ENCODE measurements at places on chromosomes 7 and 10.

- DNase-seq = no peak
Measured at GRCh38 chr10:76306856-76307255, 875.4 kb downstream of the LRMDA start.

DNA sequence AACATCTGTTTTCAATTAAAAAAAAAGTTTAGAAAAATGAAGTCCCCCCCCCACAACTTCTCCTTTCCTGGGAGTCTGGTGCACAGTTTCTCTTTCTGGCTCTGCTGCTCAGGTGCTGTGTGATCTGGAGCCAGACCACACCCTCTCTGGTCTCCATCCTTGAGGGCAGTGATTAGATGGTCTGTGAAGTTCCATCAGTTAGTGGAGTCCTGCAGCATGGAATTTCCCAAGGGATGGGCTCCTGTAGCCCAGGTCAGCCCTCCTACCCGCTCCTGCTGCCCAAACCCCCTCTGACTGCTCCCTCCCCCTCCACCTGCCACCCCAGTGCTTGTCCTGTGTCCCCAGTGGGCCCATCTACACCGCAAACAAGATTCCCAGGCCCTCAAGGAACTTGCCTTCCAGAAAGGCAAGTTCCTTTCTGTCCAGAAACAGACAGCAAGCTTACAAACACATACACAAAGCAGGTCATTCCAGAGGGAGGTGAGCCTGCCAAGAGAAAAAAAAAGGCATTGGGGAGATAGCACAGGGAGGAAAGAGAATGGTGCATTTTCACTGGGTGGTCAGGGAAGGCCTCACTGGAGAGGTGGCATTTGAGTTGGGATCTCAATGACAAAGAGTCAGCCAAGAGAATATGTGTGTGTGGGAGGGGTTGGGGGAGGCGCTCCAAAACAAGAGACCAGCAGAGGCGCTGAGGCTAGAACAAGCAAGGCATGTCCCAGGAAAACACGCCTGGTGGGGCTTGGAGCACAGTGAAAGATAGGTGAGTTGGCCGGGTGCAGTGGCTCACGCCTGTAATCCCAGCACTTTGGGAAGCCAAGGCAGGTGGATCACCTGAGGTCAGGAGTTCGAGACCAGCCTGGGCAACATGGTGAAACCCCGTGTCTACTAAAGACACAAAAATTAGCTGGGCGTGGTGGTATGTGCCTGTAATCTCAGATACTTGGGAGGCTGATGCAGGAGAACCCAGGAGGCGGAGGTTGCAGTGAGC is 49.5 kb upstream of the SLC29A3 start:
- DNase-seq = no peak

DNA sequence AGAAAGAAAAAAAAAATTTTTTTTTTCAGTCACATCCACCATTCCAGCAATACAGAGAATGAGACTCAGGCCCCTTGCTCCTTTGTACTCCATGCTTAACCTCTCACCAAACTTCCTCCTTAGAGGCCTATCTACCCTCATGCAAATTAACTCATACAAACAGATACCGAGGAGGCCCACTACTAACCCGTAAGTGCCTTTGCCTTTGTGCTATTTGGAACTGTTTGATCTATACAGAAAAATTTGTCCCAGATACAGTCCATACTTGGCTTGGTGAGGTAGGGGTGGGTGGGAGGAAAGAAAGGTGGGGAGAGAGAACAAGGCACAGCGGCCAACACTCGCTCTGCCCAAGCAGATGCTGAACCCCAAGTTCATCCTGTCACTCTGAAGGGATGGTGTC is 87.8 kb upstream of the DUSP5 start:
- DNase-seq = no peak

- DNase-seq = no peak
Measured at GRCh38 chr10:6401558-6402348, 178.3 kb downstream of the PRKCQ start.

DNA sequence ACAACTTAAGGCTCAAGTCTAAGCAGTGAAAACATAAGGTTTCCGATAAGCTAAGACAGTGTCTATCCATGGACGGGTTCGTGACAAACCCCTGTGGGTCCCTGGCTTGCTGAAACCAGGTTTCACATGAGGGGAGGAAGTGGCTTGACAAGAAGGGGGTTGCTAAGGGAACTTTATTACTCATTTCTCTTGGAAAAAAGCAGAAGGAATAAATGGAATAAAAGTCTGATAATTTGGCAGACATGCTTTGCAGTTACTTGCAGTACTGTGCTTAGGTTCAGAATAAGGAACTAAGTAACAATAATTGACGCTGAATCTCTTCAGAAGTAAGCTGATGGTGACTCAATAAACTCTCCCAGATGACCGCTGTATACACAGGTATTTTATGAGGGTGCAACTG is 34.7 kb downstream of the RBM17 start:
- DNase-seq = no peak

- no peak for DNase-seq
Measured at GRCh38 chr10:96272316-96273280, 1.2 kb upstream of the BLNK start.

DNA sequence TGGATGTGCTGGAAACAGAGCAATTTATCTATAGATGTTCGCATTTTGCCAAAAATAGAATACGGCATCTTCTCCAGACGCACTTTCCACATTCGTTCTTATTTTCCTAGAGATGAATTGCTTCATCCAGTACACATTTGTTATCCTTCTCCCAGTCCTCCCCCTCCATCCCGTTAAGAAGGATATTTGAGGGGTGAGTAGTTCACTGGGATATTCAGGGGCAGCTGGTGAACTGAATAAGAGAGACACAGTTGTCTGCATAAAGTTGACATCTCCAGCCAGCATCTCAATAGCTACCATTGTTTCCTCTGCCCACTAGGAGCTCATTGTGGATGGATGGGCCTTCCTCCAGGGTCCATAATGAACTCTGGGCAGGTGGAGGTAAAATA is 456.8 kb upstream of the NRP1 start:
- DNase-seq = no peak

GRCh38 chr7:69395061-69395714 is 203.1 kb upstream of the AUTS2 start:
- no peak for DNase-seq

DNA sequence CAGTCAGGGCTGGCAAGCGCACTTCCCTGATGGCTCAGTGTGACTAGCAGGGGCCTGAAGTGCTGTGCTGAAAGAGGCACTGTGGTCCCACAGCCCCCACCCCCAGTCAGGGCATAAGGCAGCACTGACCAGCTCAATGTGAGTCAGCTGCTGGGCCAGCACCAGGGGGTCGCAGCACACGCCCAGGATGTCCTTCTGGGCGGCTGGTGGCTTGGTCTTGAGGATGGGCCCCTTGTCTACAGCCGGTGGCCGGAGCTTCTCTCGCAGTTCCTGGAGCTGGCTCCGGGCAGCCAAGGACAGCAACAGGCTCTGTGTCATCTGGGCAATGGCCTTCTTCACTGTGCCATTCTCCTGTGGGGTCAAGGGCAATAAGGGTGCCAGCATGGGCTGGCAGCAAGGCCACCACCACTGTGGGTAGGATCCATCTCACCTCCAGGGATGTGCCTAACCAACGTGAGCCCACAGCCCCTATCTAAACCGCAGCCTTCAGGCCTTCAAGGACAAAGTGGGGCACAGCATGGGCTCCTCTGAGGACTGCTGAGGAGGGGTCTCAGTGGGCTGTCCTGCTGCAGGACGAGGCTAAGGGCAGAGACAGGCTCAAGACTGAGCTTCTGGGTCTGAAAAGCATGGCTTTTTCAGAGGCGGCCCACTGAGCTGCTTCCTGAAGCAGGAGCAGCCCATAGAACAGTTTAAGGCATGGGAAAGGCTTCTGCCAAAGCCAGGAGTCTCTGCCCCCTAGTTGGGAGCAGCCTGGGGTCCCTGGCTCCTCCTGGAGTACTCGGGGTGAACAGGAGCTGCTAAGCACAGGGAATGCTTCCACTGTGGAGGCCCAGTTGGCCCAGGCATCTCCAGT is 62.5 kb downstream of the CSGALNACT2 start:
- no peak for DNase-seq

DNA sequence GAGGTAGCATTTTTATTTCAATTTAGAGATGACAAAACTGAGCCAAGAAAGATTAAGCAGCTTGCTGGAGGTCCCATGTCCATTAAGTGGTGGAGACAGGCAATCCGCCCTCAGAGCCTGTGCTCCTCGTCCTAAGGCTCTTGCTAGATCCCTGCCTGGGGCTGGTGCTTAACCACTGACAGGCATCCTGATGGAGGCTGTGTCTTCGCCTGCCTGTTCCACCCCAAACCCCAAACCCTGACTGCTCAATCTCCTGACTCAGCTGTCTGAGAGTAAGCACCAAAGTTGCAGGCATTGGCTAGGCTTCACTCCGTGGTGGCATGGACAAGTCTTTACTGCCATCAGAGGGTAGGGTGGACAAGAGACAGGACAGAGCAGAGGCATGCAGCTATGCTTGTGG is 209.4 kb downstream of the POU6F2 start:
- DNase-seq = no peak

GRCh38 chr10:29377333-29377961 is 88.6 kb downstream of the LYZL1 start:
- DNase-seq = no peak

DNA sequence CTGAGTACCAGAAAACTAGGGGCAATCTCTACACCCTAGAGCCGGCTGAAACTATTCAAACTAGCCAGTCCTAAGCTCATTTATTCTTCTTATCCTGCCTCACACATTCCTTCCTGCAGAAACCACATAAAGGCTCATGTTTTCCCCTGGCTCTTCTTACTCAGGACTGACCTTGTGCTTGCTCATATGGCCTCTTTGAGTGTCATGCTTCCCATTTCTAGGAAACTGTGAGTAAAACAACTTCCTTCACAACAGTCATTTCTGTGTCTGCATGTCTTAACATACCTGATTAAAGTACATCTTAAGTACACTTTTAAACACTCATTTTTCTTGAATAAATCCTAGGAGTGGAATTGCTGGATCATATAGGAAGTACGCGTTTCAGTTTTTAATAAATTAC is 52.3 kb upstream of the KIAA1217 start:
- no peak for DNase-seq

DNA sequence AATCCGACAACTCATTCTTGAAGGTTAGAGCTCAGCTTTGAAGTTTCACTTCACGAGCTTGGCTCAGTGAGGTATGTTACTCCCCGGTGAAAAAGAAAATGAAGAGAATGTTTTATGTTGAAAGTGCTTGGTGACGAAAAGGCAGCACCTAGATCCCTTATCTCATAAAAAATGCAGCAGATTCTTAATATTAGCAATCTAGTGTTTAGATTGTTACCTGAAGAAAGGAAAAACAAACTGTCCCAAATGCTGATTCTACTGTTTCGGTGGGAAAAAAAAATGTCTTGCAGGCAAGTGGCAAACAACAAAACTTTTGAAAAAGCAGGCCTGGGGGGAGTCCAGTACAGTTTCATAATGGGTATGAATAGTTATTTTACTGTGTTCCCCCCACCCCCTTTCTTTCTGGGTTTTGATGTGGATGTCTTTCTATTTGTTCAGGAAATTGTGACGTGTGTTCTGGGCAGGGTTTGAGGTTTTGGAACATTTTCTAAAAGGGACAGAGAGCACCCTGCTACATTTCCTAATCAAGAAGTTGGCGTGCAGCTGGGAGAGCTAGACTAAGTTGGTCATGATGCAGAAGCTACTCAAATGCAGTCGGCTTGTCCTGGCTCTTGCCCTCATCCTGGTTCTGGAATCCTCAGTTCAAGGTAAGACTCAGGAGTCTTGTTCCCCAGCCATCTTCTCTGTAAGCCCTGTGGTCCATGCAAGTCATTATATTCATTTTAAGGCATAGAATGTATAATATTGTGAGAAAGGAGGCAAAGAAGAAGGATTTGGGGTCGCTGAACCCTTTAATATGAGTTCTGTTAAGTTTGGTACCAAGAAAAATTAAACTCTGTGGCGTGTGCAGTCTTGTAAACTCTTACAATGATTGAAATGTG is at the start of gene SRGN:
TSS of gene SRGN (plus strand) at position 514 of the 881 bp plus-strand sequence. CDS start at position 569, 55 bp downstream.
- DNase-seq = peak; percentile 73

DNA sequence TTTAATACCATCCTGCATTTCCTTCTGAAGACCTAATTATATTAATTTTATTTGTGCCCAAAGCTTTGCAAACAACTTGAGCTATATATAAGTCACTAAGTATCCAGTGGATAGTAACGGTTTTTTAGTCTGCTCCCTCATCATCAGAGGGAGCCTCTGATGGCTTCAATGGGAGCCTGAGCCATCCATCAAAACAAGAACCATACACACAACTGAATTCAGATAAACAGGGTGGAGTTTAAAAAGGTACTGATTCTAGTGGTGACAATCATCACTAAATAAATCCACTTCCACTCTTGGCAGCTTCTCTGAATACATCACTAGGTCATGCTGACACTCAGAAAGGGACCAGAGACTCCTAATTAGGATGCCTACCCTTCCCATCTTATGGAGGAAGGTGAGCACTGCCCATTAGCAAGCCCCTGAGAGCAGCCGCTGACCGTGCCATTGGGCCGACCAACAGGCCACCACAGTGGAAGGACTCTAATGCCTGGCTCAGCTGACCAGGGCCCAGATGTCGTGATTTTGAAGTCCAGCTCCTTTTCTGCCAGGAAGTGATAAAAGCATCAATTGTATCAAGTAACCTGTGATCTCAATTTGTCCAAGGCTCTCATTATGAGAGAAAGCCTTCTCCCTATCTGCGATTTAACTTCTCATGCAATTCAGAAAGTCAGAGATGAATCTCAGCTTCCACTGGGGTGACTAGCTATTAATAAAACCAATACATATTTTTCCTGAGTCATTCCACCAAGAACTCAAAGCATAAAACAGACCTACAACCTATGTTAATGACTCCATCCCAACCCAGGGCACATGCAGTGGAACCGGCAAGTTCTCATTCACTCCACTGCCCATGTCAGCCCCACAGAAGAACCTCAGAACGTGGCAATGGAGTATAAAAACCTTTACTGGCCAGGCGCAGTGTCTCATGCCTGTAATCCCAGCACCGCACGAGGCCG is 13.1 kb downstream of the VOPP1 start:
- no peak for DNase-seq

GRCh38 chr10:65312876-65313275 is 1613.0 kb upstream of the LRRTM3 start:
- DNase-seq = no peak

DNA sequence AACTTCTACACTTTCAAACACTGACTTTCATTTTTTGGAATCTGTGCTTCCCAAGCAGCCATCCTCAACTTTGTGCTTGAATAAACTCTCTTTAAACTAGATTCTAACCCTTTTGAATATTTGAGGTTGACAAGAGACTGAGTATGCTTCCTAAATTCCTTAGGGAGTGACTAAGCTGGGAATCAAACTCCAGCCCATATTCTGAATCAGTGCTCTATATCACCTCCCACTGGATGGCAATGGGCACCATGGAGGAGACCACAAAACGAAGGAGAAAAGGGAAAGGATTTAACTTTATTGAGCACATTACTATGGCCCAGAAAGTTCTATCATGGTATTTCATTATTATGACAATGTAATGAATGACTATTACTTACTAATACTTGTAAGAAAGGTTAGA is 17.2 kb upstream of the SLC26A4 start:
- no peak for DNase-seq

Measured in activated naive CD4-positive, alpha-beta T cell treated with anti-CD3 and anti-CD28 coated beads, Interleukin-2, amount 50 U/mL, for 72 hours (primary cell).